ENCODE measurements at places on chromosomes 6 and 20.

- no peak for DNase-seq
Observed at GRCh38 chr6:69571234-69571633, 225.6 kb downstream of the LMBRD1 start.

- DNase-seq: no peak
Observed at GRCh38 chr20:32355417-32355841, 2.7 kb upstream of the ASXL1 start.

DNA sequence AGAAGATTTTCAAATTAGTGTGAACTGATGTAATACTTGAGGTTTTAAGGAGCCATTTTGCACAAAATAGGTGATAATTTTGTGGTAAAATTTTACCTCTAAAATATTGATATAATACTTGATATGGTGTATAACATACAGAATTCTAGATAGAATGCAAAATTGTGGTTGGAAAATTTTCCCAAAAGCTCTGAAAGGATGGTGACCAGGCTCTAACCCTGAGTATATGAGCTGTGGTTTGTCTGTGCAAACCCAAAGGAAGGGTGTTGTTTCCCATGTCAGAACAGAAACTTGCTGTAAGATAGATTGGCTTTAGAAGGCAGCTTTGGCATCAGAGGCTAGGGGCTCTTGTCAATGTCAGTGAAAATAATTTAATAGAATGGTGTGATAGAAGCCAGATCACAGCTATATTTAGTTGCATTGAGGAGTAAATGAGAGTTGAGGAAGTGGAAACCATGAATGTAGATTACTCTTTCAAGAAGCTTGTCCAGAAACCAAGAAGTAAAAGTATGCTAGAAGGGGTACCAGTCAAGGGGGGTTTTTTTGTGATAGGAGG, 257.7 kb downstream of the FARS2 start:
- DNase-seq: no peak

GRCh38 chr20:58112017-58112781, 116.3 kb downstream of the ANKRD60 start:
- peak; percentile 85 for DNase-seq

GRCh38 chr6:167047554-167047953, 48.4 kb downstream of the CEP43 start:
- no peak for DNase-seq

GRCh38 chr20:38973107-38973506, 11.0 kb downstream of the DHX35 start:
- DNase-seq: no peak

DNA sequence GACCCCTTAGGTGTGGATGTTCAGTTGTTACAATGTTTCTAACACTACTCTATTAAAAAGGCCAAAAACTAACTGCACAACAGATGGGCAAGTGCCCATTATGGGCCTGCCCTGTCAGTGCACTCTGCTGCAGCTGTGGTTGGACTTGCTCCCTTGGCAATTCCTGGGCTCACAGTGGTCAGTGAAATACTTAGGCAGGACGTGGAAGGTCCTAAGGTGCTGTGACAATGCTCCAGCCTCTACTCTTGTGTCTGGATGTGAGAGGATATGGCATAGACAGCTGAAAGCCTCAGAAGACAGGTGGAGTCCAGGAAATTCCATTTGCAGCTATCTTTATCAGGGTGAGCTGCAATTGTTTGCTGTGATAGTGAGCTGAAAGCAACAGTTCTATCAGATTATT, 136.5 kb upstream of the OLIG3 start:
- no peak for DNase-seq

DNA sequence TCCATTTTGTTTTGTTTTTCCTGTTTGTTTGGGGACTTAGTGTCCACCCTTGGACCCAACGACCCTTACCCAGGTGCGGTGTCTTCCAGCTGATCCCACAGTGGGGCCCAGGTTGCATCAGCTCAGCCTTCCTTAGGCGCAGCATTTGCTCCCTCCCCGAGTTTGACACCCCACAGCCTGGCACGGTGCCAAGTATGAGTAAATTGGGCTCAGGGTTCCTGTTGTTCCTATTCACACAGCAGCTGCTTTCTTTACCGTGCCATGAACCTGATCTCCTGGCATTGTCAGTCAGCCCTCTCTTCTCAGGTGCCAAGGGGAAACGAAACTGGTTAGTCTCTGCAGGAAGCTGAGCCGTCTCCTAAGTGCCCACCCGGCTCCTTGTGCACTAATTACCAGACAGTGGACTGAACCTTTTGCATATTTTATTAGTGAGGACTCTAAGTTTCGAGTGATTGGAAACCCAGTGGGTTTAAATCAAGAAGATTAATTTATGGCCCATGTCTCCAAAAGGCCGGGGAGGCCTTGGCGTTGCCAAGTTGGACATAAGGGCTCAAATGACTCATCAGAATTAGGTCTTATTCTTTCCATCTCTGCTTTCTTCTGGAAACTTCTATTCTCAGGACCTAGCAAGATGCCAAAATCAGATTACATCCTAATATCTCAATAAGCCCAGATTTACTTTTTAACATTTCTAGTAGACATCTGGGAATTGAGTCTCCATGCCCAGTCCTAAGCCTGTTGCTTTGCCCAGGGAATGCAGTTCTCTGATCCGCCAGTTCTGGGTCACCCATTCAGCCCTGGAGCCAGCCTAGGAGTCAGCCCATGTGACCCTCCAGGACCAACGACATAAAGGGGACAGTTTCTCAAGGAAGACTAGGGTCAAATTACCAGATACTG, 68.8 kb downstream of the TSHZ2 start:
- DNase-seq: no peak

GRCh38 chr20:6829510-6830116, 62.1 kb downstream of the BMP2 start:
- no peak for DNase-seq

GRCh38 chr20:21615617-21616080, 89.8 kb upstream of the PAX1 start:
- peak; percentile 41 for DNase-seq

DNA sequence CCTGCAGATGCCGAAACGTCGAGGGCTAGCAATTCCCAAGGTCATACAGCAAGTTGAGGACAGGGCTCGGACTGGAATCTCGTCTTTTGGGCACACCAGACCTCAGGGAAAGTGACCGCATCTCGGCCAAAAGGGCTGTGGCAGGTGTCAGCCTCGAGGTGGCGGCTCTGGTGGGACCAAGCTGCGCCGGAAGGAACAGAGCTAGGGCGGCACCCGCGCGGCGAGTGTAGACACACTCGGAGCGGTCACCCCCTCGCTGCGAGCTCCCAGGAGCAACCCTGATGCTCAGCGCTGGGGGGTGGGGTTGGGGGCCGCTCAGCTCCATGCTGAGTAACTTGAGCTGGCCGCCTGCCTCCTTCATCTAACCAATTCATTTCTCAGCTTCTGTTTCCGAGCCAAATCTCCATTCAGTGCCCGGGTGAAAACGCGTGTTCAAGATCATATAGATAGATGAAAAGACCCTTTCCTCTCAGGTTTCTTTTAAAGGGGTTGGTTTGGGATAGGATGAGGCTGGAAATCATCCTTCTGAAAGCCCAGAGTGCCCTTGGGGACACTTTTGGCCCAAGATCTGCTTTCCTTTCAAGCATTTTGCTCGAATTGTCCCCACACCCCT, 2.2 kb upstream of the TUBB2B start:
- DNase-seq: peak; percentile 48

- DNase-seq: no peak
Observed at GRCh38 chr20:19308146-19308545, 95.7 kb downstream of the SLC24A3 start.

DNA sequence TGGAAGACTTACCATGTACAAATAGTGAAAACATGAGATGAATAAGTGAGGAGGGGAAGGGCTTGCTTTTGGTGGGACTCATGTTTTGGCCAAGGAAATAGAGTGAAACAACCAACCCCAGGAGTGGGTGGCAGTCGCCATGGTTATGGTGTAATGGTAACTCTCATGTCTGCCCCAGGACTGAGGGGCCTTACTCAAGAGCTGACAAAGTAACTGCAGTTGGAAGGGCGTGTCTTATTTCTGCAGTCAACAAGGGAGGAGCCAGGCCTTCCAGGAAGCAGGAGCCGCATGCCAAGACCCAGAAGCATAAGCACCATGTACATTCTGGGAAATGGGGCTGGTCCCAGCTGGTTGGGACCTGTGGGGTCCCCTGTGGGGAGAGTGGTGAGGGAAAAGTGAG, 108.5 kb downstream of the UNC5CL start:
- DNase-seq: peak; percentile 46

DNA sequence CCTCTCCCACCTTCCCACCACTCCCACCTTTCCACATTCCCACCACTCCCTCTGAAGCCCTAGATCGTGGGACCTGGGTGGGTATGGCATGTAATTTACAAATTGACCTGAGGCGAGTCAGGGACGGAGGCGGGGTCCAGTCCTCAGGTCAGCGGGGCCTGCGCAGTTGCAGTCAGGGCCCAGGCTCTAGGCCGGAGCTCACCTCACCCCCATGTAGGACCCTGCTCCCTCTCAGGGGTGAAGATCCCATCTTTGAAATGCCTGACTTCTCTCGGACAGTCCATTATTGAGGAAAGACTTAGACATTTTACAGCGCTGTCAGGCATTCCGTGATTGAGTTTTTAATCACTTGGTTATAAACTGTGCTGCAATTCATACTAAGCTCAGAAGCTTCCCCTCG, 10.5 kb downstream of the THBS2 start:
- DNase-seq: no peak

- no peak for DNase-seq
Observed at GRCh38 chr20:20731945-20732296, 19.5 kb upstream of the RALGAPA2 start.

DNA sequence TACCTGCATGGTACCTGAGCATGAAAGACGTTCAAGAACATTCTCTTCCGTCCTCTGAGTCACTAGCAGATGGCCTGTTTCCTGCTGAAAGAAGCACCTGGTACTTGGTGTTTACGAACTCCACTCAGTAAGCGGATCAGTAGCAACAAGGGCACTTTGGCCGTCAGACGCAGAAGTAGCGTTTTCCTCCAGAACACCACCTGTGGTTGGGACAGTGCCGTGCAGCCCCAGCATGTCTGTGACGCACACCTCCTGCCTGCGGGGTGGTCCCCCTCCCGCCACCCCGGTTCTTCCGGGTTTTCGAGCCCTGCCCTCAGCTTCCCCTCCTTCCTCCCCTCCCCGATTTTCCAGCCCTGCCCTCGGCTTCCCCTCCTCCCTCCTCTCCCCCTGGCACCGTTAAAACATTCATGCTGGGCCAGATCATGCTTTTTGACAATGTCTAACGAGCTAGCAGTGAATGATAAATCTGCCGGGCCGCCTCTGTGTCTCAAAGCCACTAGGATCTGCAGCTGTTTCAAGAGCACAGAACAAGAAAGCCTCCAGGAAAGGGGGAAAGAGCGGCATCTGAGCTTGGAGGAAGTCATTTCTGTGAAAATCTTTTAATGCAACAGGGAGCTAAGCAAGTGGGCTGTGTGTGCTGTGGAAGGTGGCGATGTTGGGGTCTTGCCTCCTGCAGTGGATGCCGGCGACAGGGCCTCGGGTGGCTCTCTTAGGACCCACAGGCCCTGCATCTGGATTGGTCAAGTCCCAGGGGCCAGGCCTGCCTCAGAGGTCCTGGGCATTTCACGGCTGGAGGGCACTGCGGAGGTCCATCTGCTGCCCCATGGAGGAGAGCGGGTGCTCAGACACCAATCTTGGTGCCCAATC, 207.9 kb downstream of the ERMARD start:
- peak; percentile 5 for DNase-seq

DNA sequence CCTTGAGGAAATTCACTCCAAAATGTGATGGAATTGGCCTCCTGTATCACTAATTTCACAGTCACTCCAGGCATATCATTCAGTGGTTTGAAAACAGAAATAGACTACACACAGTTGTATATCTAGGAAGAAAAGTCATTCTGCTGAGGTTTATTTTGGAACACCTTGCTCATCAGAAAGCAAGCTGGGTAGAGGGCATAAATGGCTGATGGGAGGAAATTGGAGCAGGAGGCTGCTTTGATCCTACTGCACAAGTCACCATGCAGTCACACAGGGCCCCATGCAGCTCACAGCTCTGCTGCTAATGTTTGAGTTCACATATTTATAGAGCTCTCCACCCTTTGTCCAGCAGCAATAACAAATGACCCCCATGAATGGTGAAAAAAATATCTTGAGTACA, 12.3 kb downstream of the NHLRC1 start:
- no peak for DNase-seq

GRCh38 chr6:75694406-75694805, 54.6 kb upstream of the MYO6 start:
- no peak for DNase-seq

- DNase-seq: peak; percentile 82
Observed at GRCh38 chr6:104118274-104118673, 741.4 kb downstream of the HACE1 start.

GRCh38 chr6:17420368-17420767, 27.0 kb downstream of the CAP2 start:
- DNase-seq: no peak

GRCh38 chr6:31877651-31878161, 1.1 kb downstream of the SLC44A4 start:
- no peak for DNase-seq

GRCh38 chr20:41452226-41452625, 85.6 kb upstream of the EMILIN3 start:
- DNase-seq: peak; percentile 31

DNA sequence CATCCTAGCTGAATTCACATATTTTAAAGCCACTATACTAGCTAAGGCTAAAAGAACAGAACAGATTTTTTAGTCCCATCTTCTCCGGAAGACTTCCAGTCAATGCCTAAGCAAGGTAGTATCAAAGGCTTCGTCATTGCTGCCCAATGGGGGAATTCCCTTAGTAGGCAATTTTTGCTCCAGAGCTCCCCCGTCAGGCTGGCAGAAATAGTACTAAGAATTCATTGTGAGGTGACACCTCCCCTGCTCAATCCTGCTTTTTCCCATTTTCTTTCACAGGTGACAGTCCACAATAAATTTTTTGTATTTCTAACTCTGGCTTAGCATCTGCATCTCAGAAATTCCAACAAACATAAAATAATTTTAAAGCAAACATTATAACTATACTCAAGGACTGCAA, 52.8 kb upstream of the SRSF6 start:
- DNase-seq: no peak

DNA sequence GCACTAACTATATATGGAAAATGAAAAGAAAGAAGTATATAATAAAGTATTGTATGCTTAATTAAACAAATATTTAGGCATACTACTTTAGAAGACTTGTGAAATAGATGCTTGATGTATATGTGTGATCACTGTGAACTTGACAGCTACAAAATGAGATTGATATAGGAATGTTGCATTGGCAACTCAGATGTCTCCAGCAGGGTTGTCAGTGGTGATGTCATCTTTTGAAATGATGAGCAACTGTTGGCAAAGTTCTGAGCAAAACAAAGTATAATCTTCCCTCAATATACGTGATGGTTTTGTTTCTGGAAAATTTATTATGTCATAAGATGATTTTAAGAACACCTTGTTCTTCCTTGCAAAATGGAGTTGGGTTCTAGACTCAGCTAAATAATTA, 133.8 kb downstream of the ARID1B start:
- DNase-seq: peak; percentile 34
